ENCODE measurements at places on chromosomes 5 and 9.
A peak's percentile ranks its signal among the peaks of the same experiment; 100 is the strongest.

GRCh38 chr5:31939151-31939550 is 235.0 kb downstream of the GOLPH3 start:
- no peak overlapping the region for H3K4me3 ChIP-seq
- no peaks in the 10 kb centered on the region for H3K27me3 ChIP-seq
- no peak overlapping the region for H3K27ac ChIP-seq
- DNase-seq = no peak
- no peaks in the 10 kb centered on the region for H3K4me1 ChIP-seq

DNA sequence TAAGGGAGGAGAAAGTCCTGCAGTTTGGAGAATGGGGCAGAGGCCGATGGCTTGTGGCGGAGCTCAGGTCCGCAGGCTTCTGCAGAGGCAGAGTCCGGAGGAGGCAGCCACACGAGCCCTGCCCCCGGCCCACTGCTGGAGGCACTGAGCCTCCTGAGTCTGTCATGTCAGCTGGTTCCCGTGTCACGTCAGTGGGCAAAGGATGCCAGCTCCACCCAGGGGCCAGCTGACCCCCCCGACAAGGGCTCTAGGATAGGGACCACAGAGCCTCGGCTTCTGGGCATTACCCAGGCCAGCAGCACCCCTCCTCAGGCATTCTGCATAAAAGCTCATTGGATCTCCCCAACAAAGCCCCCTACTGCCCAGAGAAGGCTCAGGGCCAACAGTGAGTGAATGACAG is 8.5 kb downstream of the SH3PXD2B start:
- H3K27me3 ChIP-seq = no peaks in the 10 kb centered on the region
- H3K4me3 ChIP-seq = no peak overlapping the region
- H3K27ac ChIP-seq = no peak overlapping the region

DNA sequence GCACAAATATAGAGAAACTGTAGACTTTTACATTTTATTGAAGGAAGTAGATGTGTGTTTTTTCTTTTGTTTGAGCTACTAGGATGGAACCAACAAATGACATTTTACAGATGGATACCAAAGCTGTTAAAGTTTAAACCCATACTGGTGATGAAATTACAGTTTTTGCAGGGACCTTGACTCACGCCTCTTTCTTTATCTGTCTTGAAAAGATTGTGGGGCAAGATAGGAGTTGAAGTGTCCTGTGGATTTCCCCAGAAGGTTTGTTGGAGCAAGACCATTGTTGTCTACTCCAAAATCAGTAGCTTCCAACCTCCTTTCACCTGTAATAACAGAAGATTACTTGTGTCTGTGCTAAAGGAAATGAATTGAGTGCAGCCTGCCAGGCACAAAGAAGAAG is 4.1 kb upstream of the C5orf63 start:
- no peak for DNase-seq
- no peaks in the 10 kb centered on the region for H3K27me3 ChIP-seq
- H3K36me3 ChIP-seq = no peaks in the 10 kb centered on the region
- H3K4me1 ChIP-seq = peaks cover 26% of the 10 kb centered on the region

GRCh38 chr9:134768709-134769351 is 111.8 kb upstream of the FCN2 start:
- no peak overlapping the region for H3K4me3 ChIP-seq
- H3K36me3 ChIP-seq = peaks cover 14% of the 10 kb centered on the region
- no peak overlapping the region for H3K27ac ChIP-seq
- DNase-seq = no peak
- H3K4me1 ChIP-seq = no peaks in the 10 kb centered on the region

DNA sequence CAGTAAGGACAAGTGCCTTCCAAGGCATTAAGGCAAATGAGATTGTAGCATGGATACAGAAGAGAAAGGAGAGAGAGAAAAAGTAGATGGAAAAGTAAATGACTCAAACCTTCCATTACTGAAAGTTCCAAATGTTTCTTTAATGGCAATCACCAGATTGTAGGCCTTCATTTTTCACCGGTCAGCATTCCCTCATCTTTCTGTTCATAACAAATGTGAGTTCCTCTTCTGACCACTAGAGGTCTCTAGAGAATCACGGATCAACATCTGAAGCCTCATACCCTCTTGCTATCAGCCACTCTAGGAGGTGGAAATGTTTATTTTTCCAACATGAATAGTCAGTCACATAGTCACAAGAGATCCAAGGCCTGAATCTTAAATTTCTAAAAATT is 73.6 kb upstream of the RPS23 start:
- no peak for DNase-seq
- H3K27me3 ChIP-seq = peaks cover 13% of the 10 kb centered on the region
- no peaks in the 10 kb centered on the region for H3K4me1 ChIP-seq
- no peak overlapping the region for H3K27ac ChIP-seq
- no peak overlapping the region for H3K4me3 ChIP-seq

DNA sequence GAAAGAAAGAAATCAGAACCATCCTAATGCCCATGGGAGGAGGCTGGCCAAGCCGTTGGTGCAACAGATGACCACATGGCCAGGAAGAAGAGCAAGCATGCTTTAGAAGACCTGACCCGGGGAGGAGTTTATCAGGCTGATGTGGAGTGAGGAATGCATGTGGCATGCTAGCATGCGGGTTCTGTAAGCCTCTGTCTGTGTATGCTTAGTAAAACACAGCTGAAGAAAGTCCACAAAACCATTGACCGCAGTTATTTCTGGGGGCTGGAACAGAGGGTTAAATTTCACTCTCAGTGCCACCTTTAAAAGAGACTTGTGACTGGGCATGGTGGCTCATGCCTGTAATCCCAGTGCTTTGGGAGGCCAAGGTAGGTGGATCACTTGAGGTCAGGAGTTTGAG is 19.1 kb downstream of the GFI1B start:
- H3K4me3 ChIP-seq = no peak overlapping the region
- peak; percentile 59 for DNase-seq
- no peak overlapping the region for H3K27ac ChIP-seq
- H3K36me3 ChIP-seq = no peaks in the 10 kb centered on the region
- no peaks in the 10 kb centered on the region for H3K4me1 ChIP-seq

GRCh38 chr5:116487045-116487444 is 87.6 kb downstream of the SEMA6A start:
- no peaks in the 10 kb centered on the region for H3K27me3 ChIP-seq
- H3K4me1 ChIP-seq = no peaks in the 10 kb centered on the region
- no peak overlapping the region for H3K27ac ChIP-seq
- H3K36me3 ChIP-seq = peaks cover 52% of the 10 kb centered on the region

GRCh38 chr9:134545543-134546245 is 95.9 kb upstream of the COL5A1 start:
- DNase-seq = peak; percentile 58
- no peaks in the 10 kb centered on the region for H3K36me3 ChIP-seq
- no peak overlapping the region for H3K4me3 ChIP-seq
- peaks cover 4% of the 10 kb centered on the region for H3K4me1 ChIP-seq
- H3K27me3 ChIP-seq = no peaks in the 10 kb centered on the region
- peak overlapping the region; percentile 67 for H3K27ac ChIP-seq

Data from endodermal cell (in vitro differentiated cells).